ENCODE measurements at places on chromosomes 7 and 10.
A peak's percentile ranks its signal among the peaks of the same experiment; 100 is the strongest.

GRCh38 chr7:152663931-152664330 lies 12.0 kb downstream of the XRCC2 start:
- no peak for DNase-seq

DNA sequence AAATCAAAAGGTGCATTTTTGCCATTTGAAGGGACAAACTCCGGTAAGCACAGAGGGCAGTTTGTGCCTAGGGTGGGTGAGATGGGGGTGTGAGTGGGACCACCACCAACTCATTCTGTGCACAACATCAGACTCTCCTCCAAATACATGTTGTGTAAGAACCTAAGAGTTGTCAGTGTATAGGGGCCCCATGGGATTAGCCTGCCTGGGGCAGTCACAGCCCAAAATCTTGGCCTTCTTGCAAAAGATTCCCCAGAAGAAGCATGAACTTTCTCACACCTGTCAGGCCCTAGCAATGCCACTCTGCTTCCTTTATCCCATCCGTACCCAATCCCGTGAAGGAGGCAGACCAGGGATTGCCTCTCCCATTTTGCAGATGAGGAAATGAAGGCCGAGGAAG lies 47.1 kb upstream of the NANOS1 start:
- no peak for DNase-seq

- DNase-seq = peak; percentile 80
Observed at GRCh38 chr10:61897671-61898434, 3.6 kb upstream of the ARID5B start.

DNA sequence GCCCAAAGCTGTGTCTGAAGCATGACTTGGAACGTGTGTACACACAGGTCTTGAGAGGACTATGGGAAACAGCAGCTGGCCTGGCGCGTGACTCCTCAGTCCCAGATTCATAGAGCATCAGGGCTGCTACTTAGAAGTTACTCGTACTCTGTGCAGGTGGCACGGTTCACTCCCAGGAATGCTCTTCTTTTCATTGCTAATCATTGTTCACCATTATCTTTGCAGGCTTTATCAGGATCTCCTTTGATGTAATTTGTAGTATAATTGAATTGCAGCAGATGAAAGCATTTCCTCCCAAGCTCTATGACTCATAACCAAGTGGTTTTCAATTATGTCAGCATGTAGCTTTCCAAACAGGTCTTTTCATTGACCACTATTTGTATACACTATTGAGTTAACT lies 938.9 kb downstream of the NRG3 start:
- DNase-seq = no peak

DNA sequence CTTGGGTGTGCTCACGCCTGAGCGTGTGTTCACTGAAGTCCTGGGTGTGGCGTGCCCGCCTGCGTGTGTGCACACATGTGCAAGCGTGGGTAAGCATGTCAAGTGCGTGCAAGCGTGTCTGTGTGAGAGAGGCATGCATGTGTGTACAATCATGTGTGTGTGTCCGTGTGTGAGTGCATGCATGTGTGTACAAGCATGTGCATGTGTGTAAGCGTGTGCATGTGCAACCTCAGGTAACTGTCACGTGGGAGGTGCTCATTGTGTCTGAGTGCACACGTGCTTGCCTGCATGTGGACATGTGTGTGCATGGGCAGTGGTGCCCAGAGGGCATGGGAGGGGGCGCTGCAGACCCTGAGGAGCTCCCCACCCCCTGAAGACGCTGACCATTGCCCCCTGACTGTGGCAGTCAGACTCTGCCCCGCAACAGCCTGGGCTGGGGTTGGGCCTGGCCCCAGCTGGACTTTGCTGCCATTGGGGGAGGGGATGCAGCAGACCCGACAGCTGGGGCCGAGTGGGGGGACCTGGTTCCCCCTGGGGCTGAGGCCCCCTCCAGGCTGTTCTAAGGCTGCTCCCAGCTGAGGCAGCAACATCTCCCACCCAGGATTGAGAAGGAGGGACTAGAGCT lies 88.1 kb downstream of the UNCX start:
- DNase-seq = no peak
